ENCODE measurements at places on chromosomes 2 and 18.

- DNase-seq: no peak
These were observed 944.3 kb downstream of the LRP1B start for GRCh38 chr2:141186413-141187074.

GRCh38 chr2:227472265-227473121 lies 537 bp downstream of the AGFG1 start:
- DNase-seq: no peak

DNA sequence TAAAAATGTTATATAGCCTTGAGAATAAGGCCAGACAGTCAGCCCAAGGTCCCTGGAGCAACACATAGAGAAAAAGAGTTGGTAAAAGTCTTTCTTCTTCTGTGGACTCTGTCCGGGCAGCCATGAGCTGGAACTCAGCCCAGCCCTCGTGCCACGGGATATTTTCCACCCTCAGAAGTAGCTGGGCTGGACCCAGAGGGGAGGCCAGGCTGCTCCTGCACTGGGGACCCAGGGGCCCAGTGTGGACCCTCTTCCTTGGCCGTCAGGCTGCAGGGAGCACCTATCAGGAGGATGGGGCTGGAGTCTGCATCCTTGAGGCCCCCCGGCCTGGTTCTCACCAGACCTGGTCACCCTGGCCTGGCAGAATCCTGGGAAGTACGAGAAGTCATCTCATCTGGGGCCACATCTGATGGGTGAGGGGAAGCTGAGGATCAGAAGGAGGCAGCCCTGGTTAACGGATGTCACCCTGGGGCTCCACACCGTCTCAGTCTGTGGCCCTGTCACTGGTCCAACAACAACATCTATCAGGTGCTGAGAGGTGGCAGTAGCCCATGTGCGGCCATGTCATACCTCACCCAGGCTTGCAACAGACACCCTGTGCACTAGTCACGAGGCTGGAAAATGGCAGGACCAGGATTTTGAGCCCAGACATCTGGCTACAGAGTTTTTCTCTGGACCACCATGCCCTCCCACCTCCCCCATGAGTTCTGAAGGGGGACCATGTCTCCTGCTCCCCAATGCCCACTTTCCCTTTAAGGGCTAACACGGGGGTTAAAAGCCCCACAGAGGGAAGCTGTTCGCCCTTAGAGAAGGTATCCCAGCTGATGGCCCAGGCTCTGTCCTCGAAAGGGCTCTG lies 33.0 kb downstream of the SDC1 start:
- DNase-seq: no peak

DNA sequence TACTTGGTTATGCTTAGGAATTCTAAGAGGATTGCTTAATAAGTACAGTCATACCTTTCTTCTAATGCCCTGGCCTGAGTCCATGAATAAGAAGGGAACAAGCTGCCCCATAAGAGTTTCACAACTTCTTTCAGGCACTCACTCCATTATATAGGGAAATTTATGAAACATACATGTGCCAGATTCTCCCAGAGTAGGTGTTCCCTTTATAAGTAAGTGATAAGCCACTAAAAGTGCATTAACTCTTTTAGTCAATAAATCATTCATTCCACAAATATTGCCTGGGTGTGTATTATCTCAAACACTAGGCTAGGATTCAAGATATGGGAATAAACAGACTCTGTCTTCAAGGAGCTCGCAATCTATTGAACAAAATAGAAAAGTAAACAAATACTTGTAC lies 84.5 kb upstream of the RBBP8 start:
- DNase-seq: no peak

DNA sequence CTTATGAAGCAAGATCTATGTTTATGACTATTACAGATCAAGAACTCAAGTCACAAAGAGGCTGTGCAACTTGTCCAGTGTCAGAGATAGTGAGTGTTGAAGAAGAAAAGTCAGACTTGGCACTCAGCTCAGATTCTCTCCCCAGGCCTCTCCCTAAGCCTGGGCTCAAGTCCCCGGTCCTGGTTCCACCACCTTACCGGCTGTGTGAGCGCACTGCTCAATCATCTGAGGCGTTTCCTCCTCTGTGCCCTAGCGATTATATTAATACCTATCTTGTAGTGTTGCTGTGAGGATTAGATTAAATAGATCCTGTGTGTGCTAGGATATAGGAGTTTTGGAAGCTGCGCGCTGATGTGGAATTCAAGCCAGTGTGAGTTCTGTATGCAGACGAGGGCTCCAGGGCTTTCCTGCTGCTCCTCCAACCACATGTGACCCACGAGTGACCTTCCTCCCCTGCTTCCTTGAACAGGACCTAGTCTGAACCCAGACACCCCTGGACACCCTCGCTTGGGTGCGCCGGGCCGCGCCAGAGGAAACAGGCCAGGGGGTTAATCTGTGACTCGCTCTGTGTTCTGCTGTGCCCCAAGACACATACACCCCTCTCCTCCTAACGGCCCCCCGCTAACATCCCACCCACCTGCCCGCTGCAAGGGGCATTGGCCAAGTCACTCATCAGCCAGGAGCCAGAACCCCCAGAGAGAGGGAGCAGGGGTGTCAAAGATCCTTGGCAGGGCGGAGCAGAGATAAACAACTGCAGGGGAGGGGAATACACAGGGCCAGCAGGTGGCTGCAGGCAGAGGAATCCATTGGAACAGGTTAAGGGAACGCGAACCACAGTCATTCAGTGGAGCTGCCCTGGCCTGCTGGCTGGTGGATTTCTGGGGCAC lies 38.3 kb downstream of the TNS1 start:
- DNase-seq: no peak

- DNase-seq: no peak
These were observed 18.5 kb downstream of the DSG2 start for GRCh38 chr18:31516437-31516836.

- no peak for DNase-seq
These were observed 267.6 kb downstream of the TFCP2L1 start for GRCh38 chr2:121017396-121017795.

DNA sequence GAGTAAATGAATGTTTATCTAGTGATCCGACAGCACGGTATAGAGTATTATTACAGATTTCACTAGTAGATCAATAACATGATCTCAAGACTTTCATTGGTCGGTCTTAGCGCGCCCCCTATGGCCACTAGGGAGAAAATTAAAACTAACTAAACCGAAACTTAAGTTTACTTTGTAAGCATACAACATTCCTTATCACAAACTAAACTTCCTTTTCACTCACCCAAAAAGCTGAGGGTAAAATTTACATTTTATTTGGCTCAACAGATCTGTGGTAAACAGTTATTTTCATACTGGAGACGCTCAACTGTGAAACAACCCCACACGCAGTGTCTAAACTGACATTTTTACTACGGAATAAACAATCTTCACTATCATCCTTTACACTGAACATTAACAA lies 215.6 kb upstream of the MAP2 start:
- DNase-seq: no peak

DNA sequence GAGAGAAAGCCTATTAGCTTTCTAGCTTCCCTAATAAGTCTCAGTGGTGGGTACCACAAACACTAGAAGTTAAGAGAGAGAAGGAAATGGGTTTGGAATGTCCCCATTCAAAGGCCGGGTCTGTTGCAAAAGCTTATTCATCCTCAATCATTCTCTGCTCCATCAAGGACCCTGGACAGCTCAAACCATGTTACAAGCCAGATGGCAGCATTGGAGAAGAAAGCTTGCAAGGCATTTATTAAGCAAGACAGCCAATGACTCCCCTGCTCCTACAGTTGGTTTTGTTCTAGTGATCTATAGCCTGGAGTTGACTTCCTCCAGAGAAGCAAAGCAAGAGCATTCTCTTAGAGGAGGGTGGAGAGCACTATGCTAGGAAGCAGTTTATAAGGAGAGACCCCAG lies 86.9 kb upstream of the LMAN1 start:
- DNase-seq: no peak

DNA sequence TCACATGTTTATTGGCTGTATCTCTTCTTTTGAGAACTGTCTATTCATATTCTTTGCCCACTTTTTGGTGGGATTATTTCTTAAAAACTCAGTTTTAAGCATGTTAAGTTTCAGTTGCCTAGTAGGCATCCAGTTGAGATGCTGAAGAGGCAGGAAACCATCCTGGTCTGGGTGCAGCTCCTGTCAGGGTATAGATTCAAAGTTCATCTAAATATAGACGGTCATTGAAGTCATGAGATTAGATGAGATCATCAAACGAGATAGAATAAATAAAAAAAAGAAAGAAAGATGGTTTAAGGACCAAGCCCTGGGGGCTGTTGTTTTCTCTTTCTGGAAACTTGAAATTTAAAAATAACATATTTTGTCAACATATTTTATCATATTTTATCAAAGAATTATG lies 9.2 kb upstream of the DNAH7 start:
- DNase-seq: no peak

GRCh38 chr2:156333274-156333950 lies 891 bp upstream of the NR4A2 start:
- no peak for DNase-seq

GRCh38 chr2:152465541-152465940 lies 130.6 kb downstream of the FMNL2 start:
- DNase-seq: no peak

DNA sequence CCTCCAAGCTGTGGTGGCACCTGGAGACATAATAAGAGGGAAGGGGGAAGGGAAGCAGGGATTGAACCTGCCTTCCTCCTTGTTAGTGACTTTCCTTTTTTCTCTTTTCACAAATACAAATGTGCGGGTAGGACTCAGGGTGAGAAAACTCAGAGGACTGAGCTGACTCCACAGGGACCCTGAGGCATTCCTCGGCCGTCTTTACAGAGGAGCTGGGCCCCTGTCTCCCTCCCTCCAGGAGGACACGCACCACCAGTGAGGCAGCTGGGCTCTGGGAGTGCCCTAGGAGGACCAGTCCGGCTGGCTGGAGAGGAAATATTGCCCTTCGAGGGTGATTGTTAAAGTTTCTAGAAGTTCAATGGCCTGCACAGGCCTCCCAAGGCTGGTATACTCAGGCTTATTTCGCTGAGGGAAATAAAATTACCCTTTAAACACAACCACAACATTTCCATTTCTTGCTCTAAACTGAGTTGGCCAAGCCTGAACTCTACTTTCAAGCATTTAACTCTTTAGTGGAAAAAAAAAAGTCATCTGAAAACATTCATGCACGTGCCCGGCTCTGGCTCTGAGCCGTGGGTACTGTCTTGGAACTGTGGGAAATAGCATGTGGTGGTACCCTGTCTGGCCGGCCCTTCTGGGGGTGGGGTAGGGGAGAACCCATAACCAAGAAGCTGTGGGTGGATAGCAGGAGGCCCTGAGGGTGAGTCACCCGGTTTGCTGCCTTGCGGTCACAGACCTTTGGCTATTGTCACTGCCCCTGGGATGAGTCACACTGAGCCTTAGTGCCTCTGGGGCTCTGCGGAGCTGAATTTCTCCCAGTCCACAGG lies 116.0 kb downstream of the COPS8 start:
- DNase-seq: peak; percentile 22

GRCh38 chr2:222875482-222875881 lies 14.6 kb downstream of the ACSL3 start:
- no peak for DNase-seq

DNA sequence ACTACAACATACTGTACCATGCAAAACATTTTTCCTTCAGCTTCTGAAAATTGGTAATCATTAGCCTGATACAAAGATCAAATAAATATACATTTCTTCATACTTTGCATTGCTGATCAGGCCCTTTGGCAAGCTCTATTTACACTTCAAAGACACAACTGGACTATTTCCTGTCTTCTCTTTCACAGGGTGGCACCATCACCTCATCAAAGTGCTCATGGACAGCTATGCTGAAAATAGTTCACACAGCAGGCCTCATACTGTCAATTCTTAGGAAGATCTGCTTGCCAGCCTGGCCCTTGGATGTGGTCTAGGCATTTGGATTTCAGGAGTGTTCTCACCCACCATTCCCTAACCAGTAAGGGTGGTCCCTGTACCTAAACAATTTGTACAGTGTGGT lies 33.9 kb downstream of the FBXO15 start:
- DNase-seq: no peak

DNA sequence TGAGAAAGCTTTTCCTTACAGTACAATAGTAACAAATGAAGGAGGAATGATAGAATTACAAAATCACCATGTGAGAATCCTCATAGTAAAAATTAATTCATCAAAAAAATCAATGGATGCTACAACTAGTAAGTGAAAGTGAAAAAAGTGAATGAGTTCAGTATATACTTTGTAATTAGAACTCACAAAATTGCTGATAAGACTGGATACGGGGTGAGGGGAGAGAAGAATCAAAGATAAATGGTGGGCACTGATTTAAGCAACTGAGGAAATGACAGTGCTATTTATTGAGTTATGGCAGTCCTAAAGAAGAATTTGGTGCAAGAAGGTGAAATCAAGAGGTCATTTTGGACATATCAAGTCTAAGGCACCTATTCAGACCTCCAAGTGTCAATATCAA lies 20.6 kb downstream of the OLA1 start:
- DNase-seq: no peak

DNA sequence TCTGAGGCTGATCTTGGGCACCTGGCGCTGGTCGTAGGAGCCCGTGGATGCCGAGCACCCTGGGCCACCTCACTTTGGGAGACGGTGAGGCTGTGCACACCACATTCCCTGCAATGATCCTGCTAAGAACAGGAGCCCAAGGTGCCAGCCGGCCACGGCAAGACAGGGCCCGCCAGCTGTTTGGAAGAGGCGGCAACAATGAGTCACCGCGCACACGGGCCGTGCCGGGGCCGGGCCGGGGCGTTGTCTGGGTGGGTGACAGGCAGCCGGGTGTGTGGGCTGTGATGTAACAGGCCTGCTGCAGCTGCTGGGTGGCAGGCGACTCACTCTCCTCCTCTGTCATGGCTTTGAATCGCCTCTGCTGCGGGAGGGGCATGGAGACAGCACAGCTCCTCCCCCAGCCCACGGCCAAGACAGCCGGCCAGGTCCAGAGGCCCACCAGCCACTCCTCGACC lies 49.7 kb upstream of the ODC1 start:
- DNase-seq: no peak

- DNase-seq: no peak
These were observed 80.8 kb upstream of the PAPOLG start for GRCh38 chr2:60675301-60675700.

DNA sequence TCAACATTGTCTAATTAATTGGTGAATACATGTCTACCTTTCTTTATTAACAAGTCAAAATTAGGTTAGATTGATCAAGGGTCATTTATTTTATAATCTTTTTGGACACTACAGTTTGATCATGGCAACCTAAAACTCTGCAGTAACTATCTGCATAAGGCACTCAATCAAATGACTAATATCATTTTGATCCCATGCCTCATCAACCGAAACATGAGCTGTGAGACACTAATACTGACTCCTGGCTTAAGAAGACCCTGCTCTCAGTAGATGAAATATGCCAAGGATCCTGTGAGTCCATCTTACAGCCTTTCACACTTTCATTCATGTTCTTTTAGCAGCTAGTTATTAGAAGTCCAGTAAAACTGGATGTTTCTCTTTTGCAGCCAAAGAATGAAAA lies 169.4 kb upstream of the CAVIN2 start:
- no peak for DNase-seq

DNA sequence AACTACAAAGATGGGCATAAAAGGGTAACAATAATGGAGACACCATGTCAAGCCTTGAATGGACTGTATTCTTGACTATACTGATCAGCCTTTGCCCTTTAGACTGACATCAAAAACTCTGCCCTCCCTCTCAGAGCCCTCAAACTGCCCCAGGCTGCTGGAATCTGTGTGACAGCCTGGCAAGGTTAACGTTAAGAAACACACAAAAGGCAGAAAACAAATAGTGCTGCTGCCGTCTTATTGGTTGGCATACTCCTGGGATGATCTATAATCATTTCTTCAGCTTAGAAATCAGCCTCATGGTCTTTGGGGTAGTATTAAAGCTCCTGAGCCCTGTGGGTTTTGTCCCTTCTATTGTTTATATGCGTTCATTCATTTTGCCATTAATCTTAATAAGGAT lies 338.0 kb downstream of the DCC start:
- DNase-seq: no peak

Measured in GM18507 (cell line).